Gastroesophageal sphincter (tissue), 4 donors: ENCODE measurements at places on chromosomes 2 and 18. TPM values are rescaled to one million over a fixed set of nuclear protein-coding genes. Genes with fewer than 3 reads are reported as not detected.

TSGA10 gene
- total RNA-seq, result 2.2 TPM

POTEF gene
- not detected for total RNA-seq

TDRD15 gene
- total RNA-seq, result not detected

PPP1R1C gene
- not detected for total RNA-seq

DPP4 gene
- 1.6 TPM for total RNA-seq

SPEG gene
- total RNA-seq, result 174 TPM

DSC3 gene
- 0.62 TPM for total RNA-seq

ZNF396 gene
- 2.2 TPM for total RNA-seq

TNFRSF11A gene
- 0.31 TPM for total RNA-seq

TMEM178A gene
- 14.6 TPM for total RNA-seq

COL5A2 gene
- total RNA-seq, result 94.6 TPM
